Activated T-cell treated with anti-CD3 and anti-CD28 coated beads for 24 hours (primary cell): ENCODE measurements at places on chromosomes 1 and 21.

GRCh38 chr1:206898915-206899431 lies 1.7 kb downstream of the IL24 start:
- no peak for DNase-seq

- no peak for DNase-seq
Observed at GRCh38 chr1:1094981-1095380, 20.9 kb upstream of the RNF223 start.

DNA sequence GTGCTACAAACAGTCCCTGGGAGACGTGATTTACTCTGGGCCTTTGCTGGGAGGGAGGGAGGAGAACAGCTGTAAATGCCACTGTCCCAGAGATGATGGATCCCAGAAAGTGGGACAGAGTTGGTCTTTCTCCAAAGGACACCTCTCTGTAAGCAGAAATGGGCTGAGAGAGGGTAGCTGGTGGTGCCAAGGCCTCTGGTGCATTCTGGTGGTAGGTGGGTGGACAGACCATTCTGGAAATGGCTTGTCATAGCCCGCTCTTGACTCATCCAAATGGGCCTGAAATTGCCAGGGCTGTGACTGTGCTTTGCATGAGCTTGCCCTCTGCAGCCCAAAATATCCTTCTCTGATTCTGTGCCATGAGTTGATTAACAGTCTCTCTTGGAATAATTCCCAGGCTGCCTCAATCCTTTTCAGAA lies 36.1 kb downstream of the CCDC185 start:
- no peak for DNase-seq

DNA sequence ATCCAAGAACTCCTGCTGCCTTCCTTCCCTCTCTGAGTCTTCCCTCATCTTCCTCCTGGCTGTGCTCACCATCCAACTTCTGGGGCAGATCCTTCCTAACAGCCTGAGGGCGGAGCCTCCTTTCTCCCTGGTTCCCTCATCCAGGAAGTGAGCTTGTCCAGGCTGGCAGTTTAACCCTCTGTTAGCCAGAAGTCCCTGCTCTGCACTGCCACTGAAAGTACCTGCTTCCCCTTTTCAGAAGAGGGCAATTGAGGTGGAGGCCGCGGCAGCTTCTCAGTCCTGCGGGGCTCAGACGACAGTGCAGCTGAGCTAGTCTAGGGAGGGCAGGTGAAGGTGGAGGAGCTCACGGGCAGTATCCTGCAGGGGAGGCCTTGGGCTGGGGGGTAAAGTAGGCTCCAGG lies 149.1 kb downstream of the FCRL5 start:
- DNase-seq = no peak

GRCh38 chr1:30515755-30516484 lies 207.5 kb downstream of the MATN1 start:
- DNase-seq = no peak
